Fibroblast of mammary gland (primary cell): ENCODE measurements at places on chromosomes 7 and 10.
A peak's percentile ranks its signal among the peaks of the same experiment; 100 is the strongest.

DNA sequence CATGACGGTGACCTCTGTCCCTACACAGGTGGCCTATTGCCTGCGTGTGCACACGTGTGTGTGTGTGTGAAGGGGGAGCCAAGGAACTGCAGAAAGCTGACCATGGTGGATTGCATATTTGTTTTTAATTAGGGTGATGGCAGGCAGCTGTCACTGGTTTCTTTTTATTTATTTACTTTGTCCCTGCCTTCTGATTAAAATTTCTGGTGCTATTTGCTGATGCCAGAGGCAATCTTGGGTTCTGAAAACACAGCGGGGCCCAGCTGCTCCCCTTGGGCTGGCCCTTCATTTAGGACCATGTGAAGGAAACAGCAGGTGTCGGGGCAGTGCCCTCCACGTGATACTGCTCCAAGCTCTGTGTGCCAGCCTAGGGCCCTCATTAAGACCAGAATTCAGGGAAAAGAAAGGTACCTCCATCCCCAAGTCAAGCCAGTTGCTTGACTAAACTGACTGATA is 71.3 kb upstream of the PODXL start:
- no peak for DNase-seq

DNA sequence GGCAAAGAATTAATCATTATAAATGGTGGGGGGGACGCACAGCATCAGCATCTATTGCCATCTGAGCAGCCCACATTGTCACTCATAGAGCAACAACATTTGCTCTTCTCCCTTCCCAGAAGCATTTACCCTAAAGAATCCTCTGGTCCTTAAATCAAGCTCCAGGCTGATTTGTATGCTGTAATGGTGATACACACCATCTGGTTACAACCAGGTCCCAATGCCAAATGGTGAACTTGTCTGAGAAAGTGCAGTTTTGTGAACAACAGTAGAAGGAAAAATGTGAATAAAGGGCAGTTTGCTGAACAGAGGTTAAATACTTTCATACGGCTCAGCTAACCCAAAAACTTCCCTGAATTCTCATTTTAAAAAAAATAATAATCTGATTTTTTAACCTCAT is 38.8 kb upstream of the TCF7L2 start:
- no peak for DNase-seq

- DNase-seq: no peak
Observed at GRCh38 chr7:152367170-152367569, 68.6 kb downstream of the KMT2C start.

DNA sequence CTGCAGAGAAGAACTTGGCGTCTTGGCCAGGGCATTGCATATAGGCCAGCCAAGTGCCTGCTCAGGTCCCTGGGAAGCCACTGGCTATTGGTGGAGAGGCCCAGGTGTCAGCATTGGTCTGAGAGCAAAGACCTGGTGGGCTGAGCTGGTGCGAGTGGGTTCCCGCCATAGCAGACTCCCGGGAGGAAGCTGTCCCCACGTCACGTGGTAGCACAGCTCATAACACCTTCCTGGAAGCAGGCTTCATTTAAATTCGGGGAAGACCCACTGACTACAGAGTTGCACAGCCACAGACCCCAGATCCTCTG is 130.5 kb downstream of the WDR37 start:
- no peak for DNase-seq

DNA sequence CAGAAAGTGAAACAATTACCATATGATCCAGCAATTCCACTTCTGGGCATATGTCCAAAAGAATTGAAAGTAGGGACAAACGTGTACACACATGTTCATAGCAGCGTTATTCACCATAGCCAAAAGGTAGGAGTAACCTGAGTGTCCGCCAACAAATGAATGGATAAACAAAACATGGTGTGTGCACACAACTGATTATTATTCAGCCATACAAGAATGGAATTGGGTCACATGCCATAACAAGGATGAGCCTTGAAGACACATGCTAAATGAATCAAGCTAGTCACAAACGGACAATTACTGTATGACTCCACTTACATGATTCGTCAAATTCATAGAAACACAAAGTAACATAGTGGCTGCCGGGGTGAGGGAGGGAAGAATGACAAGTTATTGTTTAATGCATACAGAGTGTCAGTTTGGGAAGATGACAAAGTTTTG is 4.1 kb upstream of the OIT3 start:
- DNase-seq: peak; percentile 57

DNA sequence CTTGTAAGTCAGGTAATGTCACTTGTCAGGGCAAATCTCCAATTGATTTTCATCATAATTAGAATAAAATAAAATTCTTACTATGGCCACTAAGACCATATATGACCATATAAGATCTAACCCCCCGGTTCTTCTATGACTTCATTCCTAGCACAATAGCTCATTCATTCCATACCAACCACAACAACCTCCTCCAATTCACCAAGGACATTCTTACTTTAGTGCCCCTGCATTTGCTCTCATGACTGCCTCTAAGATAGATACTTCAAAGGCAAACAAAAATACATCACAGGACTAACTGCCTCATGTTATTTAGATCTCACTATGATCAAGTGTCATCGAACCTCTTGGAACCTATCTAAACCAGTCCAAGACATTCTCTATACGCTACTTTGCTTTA is 90.8 kb downstream of the SNX13 start:
- peak; percentile 12 for DNase-seq

- DNase-seq: no peak
Observed at GRCh38 chr10:7423521-7423920, 12.7 kb upstream of the SFMBT2 start.

DNA sequence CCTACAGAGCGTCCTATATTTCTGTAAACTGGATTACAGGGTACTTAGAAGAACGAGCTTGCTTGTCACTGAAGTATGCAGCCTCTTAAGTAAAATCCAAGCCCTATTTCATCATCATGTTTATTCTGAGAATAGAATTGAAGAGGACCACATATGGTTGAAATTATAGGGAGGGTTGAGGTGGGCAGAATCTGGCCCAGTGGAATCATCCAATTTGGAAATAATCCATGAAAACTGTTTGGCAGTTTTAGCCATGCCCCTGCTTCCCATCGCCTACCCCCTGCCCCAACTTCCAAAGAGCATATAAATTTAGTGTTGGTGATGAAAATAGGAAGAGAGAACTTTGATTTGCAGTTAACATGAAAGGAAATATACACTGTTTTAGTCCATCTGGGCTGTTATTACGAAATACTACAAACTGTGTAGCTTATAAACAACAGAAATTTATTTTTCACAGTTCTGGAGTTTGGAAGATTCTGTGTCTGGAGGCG is 150.4 kb downstream of the PRKG1 start:
- DNase-seq: peak; percentile 91

GRCh38 chr10:5560817-5561703 is 36.3 kb downstream of the CALML3 start:
- DNase-seq: no peak

- peak; percentile 80 for DNase-seq
Observed at GRCh38 chr7:142548978-142549377, 200.3 kb upstream of the PRSS1 start.

- DNase-seq: peak; percentile 39
Observed at GRCh38 chr7:150937848-150938561, 40.1 kb downstream of the KCNH2 start.

- DNase-seq: peak; percentile 96
Observed at GRCh38 chr10:119441151-119441821, 101.2 kb downstream of the RGS10 start.
